ENCODE measurements at places on chromosomes 5 and 9. TPM values are rescaled to one million over a fixed set of nuclear protein-coding genes. Genes with fewer than 3 reads are reported as not detected.

DNA sequence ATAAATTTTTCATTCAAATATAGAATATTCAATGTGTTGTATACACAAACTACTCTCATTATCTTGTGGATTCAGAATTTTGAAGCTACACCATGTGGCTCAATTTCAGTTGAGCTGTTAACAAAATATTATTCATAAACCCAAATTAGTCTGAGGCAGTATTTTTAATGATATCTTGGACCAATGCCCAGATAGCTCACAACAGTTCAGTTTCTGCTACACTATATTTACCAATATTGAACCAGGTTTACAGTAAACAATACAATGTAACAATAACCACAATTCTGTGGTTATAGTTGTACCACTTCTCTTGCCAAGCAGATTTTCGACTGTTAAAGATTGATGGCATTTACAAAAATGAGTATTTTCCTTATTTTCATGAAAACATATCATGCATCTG is 99.9 kb downstream of the SSBP2 start:
- H3K4me3 ChIP-seq: no peak overlapping the region
- H3K4me1 ChIP-seq: no peaks in the 10 kb centered on the region
- peak; percentile 17 for DNase-seq
- no peak overlapping the region for H3K27ac ChIP-seq
- no peaks in the 10 kb centered on the region for H3K36me3 ChIP-seq

DNA sequence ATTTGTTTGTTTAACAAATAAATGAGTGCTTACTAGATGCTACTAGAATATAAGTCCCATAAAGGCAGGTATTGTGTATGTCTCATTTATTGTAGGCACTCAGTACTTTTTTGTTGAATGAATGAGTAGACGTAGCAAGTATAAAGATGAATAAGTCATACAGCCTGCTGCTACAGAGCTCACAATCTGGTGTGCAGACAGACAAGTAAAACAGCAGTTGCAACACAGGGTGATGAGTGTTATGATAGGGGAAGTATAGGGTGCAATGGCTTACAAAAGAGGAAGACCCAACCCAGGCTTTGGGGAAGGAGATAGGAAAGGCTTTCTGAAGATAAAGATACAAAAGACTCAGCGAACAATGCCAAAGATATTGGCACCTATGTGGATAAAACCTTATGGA is 47.7 kb downstream of the SH3RF2 start:
- H3K27ac ChIP-seq: no peak overlapping the region
- no peaks in the 10 kb centered on the region for H3K36me3 ChIP-seq
- no peak for DNase-seq
- no peaks in the 10 kb centered on the region for H3K4me1 ChIP-seq

DNA sequence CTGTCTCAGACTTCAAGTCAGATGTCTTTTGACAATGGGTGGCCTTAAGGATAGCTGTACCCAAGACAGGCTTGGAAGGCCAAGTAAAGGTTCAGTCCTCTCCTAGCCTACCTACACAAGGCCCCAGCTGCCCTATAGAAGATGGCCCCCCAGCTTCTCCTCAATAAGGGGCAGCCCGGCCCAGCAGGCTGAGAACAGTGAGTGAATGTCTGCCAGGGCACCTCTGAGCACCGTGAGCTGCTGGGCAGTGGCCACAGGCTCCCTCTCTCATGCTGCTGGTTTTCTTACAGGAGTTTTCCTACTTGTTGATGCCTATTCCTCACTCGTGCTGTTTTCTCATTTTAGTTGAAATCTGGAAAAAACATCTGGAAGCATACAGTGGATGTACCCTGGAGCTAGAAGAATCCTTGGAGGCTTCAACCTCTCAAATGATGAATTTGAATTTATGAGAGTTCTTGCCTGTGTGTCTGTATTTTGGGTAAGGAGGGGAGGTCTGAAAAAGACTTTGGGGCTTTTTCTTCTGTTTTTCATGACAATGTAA is 40.1 kb downstream of the SECISBP2 start:
- H3K27ac ChIP-seq: no peak overlapping the region
- DNase-seq: no peak
- no peaks in the 10 kb centered on the region for H3K27me3 ChIP-seq
- peaks cover 9% of the 10 kb centered on the region for H3K36me3 ChIP-seq
- H3K4me3 ChIP-seq: no peak overlapping the region
- peaks cover 7% of the 10 kb centered on the region for H3K4me1 ChIP-seq

DNA sequence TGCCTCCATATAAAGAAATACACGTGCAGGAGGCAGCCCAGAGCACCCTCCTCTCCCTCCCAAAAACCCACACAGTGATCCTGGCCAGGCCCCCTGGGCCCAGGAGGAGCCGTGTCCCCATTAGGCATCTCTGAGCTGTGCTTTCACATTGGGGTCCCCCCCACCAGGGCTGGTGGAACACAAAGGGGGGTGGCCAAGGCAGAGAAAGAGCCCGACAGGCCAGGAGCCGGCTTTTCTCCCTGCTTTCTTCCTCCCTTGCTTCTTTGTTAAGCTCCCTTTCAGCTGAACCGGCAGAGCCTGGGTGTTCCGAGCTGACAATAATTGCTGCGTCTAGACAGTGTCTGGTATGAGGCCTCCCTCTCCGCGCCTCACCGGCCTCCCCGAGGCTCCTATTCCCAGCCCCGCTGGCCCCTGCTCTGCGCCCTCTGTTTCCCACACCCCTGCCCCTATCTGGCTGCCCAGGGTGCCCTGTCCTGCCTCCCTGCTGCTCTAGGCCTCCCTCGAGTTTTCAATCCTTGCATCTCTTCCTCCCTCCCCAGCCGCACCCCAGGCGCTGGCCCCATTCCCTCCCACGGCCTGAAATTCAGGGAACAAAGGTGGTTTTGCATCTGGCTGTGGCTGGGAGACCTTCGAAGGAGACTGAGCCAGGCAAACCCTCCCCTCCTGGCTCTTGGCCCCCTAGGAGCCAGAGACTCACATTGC is 120.6 kb downstream of the C9orf50 start:
- H3K27ac ChIP-seq: no peak overlapping the region
- H3K36me3 ChIP-seq: no peaks in the 10 kb centered on the region
- H3K27me3 ChIP-seq: no peaks in the 10 kb centered on the region
- no peak for DNase-seq
- no peak overlapping the region for H3K4me3 ChIP-seq

DNA sequence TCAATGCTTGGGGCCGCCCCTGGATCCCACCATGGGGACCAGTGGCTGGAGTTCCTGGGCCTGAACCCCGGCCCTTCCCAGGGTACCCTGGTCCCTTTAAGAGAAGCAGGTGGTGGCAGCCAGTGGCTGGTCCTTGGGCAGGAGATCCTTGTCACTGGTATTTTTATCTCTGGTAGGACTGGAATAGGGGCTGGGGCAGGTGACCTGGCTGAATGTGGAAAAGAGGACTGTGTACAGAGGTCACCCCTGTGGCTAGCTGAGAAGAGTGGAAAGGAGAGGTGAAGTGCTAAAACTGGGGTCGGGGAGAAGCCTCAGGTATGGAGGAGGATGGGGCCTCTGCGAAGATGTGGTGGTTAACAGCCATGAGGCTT is 7.0 kb downstream of the CRAT start:
- H3K4me1 ChIP-seq: no peaks in the 10 kb centered on the region
- no peak overlapping the region for H3K4me3 ChIP-seq
- H3K27ac ChIP-seq: no peak overlapping the region
- DNase-seq: no peak
- no peaks in the 10 kb centered on the region for H3K27me3 ChIP-seq

DNA sequence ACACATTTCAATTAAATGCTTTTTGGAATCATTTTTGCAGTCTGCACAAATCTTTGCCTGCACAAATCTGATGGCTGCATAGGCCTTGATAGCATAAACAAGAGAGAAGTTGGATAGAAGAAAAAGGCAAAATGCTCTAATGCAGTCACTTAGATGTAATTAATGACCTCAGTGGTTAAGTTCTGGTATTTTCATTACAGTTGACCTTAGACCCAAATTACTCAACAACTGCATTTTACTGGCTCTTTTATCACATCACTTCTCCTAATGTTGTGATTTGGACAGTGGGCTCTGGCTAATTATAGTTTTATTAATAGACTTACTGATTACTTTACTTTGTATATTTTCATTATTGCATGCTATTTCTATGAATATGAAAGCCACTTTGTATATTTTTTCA is 34.3 kb downstream of the NTRK2 start:
- peaks cover 9% of the 10 kb centered on the region for H3K4me1 ChIP-seq
- no peak overlapping the region for H3K4me3 ChIP-seq
- no peak for DNase-seq
- H3K36me3 ChIP-seq: no peaks in the 10 kb centered on the region
- H3K27ac ChIP-seq: no peak overlapping the region
- no peaks in the 10 kb centered on the region for H3K27me3 ChIP-seq

GRCh38 chr9:108953983-108954574 is 19.9 kb downstream of the ABITRAM start:
- H3K4me3 ChIP-seq: no peak overlapping the region
- DNase-seq: peak; percentile 78
- no peak overlapping the region for H3K27ac ChIP-seq
- H3K36me3 ChIP-seq: no peaks in the 10 kb centered on the region

GRCh38 chr5:67672636-67673035 is 476.0 kb upstream of the CD180 start:
- no peaks in the 10 kb centered on the region for H3K36me3 ChIP-seq
- H3K27ac ChIP-seq: no peak overlapping the region
- H3K27me3 ChIP-seq: no peaks in the 10 kb centered on the region
- no peak for DNase-seq
- H3K4me3 ChIP-seq: no peak overlapping the region

GRCh38 chr5:10528827-10529226 is 35.0 kb upstream of the ANKRD33B start:
- no peak overlapping the region for H3K4me3 ChIP-seq
- H3K36me3 ChIP-seq: no peaks in the 10 kb centered on the region
- H3K4me1 ChIP-seq: no peaks in the 10 kb centered on the region

GRCh38 chr9:96061293-96061987 is 185.9 kb downstream of the ERCC6L2 start:
- H3K27me3 ChIP-seq: no peaks in the 10 kb centered on the region
- peaks cover 9% of the 10 kb centered on the region for H3K4me1 ChIP-seq
- no peak overlapping the region for H3K4me3 ChIP-seq
- no peak overlapping the region for H3K27ac ChIP-seq
- DNase-seq: peak; percentile 65
- no peaks in the 10 kb centered on the region for H3K36me3 ChIP-seq

DNA sequence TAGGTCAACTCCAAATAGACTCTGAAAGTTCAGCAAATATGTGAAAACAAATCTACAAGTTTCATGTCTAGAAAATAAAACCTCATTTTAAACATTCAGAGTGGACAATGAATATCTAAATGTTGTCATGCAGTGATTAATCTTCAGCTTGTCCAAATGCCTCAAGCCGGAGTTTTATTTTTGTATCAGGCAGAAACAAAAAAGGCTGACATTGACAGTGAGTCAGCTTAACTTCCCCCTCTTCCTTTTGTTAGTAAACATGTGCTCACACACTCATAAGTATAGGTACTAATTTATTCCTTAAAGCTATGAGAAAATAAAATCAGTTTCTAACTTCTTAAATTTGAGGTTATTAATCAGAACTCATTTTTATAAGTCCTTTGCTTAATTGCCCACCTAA is 467.9 kb upstream of the DAB2 start:
- DNase-seq: peak; percentile 69
- no peak overlapping the region for H3K4me3 ChIP-seq
- H3K27me3 ChIP-seq: no peaks in the 10 kb centered on the region
- no peak overlapping the region for H3K27ac ChIP-seq
- H3K4me1 ChIP-seq: peaks cover 5% of the 10 kb centered on the region

The TBC1D13 gene
- 35.1 TPM for total RNA-seq

The PTPDC1 gene
- 9.1 TPM for total RNA-seq

The C1QTNF2 gene
- not detected for total RNA-seq

The CCL21 gene
- total RNA-seq: not detected

All from endothelial cell of umbilical vein (primary cell).